ENCODE measurements at places on chromosomes 12 and 14.

- no peak for DNase-seq
Observed at GRCh38 chr12:95574799-95575452, 23.6 kb upstream of the USP44 start.

DNA sequence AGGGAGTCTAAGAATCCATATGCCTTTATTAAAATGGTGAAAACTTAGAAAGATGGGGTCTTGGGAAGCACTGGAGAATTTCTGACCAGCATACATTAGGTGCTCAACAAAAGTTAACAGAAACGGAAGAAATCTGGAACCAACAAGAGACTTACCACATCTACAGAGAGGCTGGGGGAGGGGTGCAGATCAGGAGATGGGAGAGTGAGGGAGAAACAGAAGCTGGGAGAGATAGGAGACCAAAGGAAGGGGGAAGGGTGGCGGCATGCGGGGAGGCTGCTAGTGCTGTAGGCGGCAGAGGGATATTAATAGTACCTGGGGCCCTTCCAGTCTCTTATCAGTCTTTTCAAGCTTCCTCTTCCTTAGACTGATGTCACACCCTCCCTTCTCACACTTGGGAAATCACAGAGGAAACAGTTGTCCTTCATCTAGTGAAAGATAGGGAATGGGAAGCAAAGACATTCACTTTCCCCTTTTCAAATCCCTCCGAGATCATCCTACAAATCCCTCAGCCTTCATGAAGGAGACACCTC lies 18.1 kb downstream of the ZBTB39 start:
- no peak for DNase-seq

- DNase-seq, result no peak
Observed at GRCh38 chr14:104293851-104294627, 155.7 kb downstream of the KIF26A start.

DNA sequence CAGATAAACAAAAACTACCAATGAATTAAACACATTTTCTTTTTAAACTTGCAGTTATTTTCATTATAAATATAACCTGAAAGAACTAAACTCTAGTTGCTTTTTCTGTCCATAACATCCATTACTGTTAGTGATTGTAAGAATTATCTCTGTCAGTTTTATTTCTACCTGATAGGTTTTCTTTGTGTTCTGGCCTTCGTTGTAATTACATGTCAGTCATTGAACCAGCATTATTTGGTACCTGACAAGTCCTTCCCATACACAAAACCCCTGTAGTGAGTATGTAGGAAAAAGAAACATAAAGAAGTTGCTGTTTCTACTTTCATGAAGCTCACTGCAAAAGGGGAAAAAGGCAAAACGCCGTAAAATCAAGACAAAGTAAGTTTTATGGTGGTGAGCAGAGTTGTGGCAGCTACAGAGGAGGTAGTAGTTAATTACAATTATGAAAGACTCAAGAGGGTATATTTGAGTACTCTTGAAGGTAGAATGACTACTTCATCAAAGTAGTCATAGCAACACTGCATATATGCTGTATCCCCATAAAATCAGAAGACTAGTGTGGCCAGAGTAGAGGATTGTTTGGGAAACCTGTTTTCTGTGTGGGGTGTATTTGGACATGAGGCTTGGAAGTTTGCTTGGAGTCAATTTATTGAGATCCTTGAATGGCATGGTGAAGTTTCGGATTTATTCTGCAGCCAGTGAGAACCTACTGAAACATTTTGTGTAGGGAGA lies 102.8 kb downstream of the SLC5A8 start:
- no peak for DNase-seq

DNA sequence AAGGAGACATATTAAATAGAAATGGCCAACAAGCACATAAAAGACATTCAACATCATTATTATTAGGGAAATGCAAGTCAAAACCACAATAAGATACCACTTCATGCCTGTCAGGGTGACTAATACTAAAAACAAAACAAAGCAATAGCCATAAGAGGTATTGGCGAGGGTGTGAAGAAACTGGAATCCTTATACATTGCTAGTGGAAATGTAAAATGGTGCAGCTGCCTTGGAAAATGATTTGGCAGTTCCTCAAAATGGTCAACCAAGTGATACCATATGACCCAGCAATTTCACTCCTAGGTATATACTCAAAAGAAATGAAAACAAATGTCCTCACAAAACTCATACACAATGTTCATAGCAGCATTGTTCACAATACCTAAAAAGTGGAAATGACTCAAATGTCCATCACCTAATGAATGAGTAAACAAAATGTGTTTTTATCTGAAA lies 27.0 kb downstream of the GPR135 start:
- no peak for DNase-seq

GRCh38 chr12:41460906-41461305 lies 272.8 kb downstream of the PDZRN4 start:
- DNase-seq, result no peak

DNA sequence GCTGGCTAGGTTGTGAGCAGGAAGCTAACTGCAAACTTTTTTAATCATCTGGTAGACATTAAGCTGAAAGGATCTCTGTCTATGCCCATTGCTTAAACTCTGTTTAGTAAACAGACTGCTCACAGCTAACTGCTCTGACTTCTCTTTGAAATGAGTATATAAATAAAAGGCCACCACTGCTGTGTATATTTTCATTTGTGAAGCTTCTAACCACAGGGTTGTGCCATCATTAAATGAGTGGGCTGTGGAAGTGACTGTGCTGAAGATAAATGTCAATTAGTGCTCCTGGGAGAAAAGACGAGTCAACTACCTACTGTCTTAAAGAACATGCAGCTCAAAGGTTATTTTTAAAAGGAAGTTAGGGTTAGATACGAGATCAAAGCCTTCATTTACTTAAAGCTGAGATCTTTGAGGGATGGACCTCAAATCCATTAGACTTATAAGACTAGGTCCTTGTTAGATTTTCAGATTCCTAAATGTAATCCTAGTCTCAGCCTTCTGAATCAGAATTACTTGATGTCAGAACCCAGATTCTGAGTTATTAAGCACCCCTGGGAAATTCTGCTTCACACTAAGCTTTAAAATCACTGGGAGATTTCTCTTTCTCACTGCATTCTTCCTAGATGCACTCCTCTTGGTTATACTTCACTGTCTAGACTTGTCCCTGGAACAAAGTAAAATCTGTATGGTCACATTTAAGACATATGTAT lies 213.1 kb upstream of the FLRT2 start:
- no peak for DNase-seq

- DNase-seq, result no peak
Observed at GRCh38 chr12:73076760-73077159, 804.6 kb downstream of the TRHDE start.

DNA sequence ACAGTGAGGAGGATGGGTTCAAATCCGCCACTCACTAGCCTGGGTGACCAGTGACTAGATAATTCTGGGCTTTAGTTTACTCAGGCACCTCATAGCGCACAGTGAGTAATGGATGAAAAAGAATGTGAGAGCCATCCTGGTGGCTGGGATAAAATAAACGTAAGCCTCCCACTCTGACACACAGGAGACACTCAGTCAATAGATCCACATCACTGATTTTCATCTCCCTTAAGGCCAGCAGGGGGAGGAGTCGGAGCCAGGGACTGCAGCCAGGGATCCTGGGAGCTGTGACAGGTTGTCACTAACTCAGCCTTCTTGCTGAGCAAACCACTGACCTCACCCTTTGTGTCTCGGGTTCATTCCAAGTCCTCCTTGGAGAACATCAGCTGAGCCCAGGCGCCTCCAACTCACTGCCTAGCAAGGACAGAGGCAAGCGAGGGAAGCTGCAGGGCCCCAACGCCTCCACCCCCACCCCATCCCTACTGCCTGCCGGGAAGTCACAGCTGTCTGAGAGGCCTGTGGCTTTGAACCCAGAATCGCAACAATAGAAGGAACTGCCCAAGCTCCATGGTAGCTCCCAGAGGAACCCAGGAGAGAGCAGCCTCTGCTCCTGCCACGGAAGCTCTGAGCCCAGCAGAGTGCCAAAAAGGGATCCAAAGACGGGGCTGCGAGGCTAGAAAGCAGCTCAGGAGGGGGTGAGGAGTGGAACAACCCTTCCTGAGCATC lies 30.7 kb downstream of the PXN start:
- peak; percentile 57 for DNase-seq

DNA sequence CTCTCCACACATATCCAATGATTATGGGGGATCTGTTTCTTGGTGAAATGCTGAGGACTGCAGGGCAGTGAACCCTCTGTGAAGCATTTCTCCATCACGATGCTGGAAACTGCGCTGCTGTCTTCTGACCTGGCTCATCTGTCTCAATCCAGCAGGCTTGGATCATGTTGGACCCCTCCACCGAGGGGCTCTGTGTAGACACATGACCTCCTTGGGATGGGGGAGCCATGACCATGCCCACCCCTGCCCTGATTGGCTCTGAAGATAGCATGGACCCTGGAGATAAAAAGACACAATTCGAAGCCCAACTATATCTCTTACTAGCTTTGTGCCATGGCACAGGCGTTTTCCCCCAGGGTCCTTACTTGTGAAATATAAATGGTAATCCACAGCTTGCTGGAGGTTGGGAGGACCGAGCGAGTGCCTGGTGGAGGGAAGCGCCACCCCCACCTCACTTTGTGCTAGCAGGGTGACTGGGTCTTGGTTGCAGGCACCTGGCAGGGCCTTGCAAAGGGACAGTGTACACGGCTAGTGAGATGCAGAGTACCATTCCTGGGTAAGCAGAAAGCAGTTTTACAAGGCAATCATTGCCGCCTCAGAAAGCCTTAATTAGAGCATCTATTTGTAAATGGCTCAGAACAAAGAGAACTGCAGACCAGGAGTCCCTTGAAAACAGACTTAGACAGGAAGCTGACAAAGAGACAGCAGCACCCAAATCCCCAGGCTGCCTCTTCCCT lies 2.4 kb upstream of the KRT83 start:
- DNase-seq, result no peak

- no peak for DNase-seq
Observed at GRCh38 chr12:90078344-90078743, 369.7 kb upstream of the ATP2B1 start.

- no peak for DNase-seq
Observed at GRCh38 chr14:58131386-58131785, 20.6 kb downstream of the ARMH4 start.

- no peak for DNase-seq
Observed at GRCh38 chr14:79712302-79712950, 498.9 kb downstream of the DIO2 start.

GRCh38 chr12:71476513-71476912 lies 36.9 kb downstream of the LGR5 start:
- no peak for DNase-seq

GRCh38 chr12:115898670-115899069 lies 378.8 kb downstream of the MED13L start:
- DNase-seq, result no peak

DNA sequence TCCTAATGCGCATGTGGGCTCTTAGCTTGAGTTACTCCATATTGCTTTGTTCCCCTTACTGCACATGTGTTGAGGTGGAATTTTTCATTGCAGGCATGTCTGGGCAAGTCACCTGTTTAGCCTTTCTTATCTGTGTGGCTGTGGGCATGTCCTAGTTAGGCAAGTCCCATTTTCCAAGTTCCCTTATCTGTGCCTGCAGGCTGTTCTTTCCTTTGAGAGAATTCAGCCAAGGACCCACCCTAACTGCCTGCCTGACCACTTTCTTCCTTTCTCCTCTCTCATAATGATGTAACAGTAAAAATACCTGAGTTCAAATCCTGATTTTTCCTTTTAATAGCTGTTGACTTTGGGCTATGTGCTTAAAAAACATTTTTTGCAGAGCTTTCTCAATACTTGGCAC lies 870.6 kb downstream of the NRXN3 start:
- no peak for DNase-seq

DNA sequence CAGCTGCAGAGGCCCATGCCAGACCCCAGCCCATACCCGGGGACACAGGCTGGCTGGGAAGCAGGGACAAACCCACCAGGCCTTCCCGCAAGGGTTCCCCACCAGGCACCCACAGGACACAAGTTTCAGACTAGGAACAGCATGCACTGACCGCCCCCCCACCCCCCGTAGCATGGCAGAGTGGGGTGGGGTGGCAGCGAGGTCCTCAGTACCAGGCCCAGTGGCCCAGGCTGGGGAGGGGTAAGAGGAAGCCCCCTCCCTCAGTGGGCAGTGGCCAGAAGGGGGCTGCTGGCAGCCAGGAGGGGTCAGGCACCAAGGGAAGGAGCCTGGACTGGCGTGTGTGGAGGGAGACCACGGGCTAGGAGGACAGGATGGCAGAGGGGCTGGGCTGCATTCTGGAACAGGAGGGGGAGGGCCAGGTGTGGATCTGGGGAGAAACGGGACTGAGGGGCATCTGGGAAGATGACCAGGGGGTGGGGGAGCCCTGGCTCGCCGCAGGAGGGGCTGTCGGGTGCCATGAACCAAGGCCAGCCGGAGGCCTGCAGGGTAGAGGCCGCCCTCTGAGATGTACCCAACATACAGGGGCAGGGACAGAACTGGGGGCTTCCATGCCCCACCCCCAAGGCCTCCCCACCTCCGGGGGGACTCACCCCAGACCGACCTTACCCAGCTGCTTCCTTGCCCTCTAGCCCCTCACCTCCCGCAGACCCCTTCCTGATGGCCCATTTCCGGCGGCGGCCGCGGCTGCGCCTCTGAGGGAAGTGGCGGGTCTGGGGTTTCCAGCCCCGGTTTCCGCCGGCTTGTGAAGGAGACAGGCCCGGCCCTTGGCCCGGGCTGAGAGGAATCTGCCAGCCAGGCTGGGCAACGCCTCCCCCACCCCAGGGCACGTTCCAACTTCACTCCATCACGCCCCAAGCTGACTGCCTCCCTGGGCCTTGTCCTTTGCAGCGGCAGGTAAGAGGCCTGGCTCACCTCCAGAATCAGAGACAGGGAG lies 5.6 kb upstream of the JAG2 start:
- no peak for DNase-seq

GRCh38 chr12:14664434-14665023 lies 31.9 kb downstream of the GUCY2C start:
- no peak for DNase-seq

DNA sequence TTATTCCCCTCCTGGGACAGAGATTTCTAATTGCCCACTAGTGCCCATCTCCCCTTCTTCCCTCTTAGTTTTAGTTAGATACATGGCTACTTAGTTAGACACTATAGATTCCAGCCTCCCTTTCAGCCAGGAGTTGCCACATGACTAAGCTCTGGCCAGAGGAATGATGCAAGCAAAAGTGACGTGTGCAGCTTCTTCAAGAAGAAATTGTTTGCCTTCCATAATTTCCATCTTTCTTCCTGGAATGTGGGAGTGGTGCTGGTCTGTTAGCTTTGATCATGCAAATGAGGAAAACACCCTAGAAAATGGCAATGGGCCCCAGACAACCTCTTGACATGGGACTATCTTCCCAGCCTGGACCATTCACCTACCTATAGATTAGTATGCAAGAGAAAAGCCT lies 21.4 kb downstream of the CCDC177 start:
- no peak for DNase-seq

DNA sequence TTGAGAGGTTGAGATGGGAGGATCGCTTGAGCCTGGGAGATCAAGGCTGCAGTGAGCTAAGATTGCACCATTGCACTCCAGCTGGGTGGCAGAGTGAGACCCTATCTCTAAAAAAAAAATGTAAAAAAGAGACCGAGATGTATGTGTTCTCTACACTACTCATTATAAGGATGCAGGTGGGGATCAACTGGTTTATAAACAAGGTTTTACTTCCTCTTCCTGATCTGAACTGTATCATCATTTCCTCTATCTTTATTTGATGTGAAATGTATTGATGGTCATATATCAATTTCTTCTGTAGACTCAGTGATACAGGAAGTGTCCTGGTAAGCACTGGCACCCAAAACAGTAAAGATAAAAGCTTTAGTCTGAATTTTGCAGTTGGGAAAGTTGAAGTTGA lies 20.1 kb upstream of the USP44 start:
- no peak for DNase-seq

Measured in omental fat pad (tissue), 4 donors.